ENCODE measurements at places on chromosomes 6 and 20.

DNA sequence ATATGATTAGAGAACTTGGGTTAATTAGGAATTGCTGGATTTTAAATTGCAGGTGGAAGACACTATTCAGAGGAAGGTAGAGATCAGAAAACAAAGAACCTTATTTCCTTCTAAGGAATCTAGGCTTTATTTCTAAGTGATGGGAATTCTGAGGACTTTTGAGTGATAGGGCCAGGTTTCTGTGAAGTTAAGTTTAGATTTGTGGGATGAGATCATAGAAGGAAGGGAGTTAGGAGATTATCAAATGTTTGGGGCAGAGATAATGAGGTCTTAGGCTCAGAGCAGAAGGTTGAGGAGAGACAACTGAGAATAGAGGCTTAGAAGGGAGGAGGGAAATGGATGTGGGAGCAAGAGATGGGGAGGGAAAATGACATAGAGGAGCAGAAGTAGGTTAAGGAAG lies 109.7 kb upstream of the MMS22L start:
- DNase-seq: no peak

DNA sequence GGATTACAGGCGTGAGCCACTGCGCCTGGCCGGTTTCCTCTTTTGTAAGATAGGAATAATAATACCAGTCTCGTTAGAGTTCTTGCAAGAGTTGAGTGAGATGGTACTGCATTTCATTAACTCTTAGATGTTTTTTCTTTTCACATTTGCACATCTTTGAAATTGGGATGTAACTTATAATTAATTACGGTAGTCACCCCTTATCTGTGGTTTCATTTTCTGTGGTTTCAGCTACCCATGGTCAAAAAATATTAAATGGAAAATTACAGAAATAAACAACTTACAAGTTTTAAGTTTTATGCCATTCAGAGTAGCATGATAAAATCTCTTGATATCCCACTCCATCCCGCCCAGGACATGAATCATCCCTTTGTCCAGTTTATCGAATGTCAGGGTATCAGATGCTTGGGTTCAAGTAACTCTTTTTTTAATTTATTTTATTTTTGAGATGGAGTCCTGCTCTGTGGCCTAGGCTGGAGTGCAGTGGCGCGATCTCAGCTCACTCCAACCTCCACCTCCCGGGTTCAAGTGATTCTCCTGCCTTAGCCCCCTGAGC lies 15.4 kb downstream of the PTK7 start:
- no peak for DNase-seq

DNA sequence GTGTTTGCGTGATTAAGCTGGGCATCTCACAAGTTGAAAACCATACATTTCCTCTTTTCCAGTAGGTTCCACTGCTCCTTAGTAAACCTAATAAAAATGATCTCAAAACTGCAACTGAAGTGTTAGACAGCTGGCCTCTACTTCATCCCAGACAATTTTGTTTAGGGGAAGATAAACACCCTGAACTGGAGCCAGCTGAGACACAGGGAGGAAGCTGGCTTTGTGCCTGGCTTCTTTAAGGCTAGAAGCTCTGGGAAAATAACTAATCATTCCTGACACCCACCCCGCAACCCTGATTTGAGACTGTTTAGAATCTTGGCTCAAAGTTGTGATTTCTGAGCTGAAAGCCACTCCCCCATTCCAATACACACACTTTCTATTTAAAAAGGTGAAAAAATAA lies 11.6 kb downstream of the PTPRT start:
- DNase-seq: no peak

- no peak for DNase-seq
These were observed 55.8 kb downstream of the SOBP start for GRCh38 chr6:107545763-107546162.

DNA sequence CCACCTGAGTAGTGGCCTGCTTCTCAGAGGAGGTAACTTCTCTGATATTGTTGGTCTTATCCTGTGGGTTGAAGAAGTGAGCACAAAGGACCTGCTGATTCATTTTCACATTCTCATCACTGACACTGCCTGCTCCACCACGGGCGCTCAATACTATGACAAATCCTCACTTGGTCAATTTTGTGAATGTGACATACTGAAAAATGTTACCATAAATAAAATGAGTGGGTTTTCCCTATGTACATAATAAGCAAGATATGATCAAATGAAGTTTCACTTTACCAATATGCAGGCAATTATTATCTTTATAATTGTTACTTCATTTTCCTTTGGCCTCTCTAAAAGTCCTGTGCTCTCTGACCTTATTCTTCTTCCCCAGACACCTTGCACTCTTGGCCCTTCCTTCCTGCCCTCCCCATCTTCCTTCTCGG lies 71.5 kb upstream of the RIPOR2 start:
- DNase-seq: no peak

- DNase-seq: no peak
These were observed 211.1 kb downstream of the ANKRD60 start for GRCh38 chr20:58017231-58017969.

DNA sequence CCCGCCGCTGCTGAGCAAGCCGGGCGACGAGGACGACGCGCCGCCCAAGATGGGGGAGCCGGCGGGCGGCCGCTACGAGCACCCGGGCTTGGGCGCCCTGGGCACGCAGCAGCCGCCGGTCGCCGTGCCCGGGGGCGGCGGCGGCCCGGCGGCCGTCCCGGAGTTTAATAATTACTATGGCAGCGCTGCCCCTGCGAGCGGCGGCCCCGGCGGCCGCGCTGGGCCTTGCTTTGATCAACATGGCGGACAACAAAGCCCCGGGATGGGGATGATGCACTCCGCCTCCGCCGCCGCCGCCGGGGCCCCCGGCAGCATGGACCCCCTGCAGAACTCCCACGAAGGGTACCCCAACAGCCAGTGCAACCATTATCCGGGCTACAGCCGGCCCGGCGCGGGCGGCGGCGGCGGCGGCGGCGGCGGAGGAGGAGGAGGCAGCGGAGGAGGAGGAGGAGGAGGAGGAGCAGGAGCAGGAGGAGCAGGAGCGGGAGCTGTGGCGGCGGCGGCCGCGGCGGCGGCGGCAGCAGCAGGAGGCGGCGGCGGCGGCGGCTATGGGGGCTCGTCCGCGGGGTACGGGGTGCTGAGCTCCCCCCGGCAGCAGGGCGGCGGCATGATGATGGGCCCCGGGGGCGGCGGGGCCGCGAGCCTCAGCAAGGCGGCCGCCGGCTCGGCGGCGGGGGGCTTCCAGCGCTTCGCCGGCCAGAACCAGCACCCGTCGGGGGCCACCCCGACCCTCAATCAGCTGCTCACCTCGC lies 1.5 kb downstream of the ARID1B start:
- no peak for DNase-seq

- no peak for DNase-seq
These were observed 233.7 kb upstream of the SPTLC3 start for GRCh38 chr20:12775041-12775440.

DNA sequence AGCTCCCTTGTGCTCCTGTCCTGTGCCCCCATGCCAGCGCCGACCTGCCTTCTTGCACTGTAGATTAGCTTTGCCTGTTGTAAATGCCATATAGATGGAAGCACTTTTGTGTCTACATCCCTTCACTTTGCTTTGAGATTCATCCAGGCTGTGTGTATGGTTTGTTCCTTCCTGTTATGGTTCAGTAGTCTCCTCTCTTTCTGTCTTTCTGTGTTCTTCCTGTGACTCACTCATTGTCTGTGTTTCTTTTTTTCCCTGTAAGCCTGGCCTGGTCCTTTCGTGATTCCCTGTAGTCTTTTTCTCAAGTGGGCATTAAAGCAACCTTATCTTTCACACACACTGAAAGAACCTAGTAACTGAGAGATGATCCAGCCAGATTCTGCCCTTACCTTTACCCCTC lies 66.6 kb downstream of the JARID2 start:
- DNase-seq: no peak

- DNase-seq: no peak
These were observed 281.7 kb downstream of the CDC5L start for GRCh38 chr6:44668976-44669934.

DNA sequence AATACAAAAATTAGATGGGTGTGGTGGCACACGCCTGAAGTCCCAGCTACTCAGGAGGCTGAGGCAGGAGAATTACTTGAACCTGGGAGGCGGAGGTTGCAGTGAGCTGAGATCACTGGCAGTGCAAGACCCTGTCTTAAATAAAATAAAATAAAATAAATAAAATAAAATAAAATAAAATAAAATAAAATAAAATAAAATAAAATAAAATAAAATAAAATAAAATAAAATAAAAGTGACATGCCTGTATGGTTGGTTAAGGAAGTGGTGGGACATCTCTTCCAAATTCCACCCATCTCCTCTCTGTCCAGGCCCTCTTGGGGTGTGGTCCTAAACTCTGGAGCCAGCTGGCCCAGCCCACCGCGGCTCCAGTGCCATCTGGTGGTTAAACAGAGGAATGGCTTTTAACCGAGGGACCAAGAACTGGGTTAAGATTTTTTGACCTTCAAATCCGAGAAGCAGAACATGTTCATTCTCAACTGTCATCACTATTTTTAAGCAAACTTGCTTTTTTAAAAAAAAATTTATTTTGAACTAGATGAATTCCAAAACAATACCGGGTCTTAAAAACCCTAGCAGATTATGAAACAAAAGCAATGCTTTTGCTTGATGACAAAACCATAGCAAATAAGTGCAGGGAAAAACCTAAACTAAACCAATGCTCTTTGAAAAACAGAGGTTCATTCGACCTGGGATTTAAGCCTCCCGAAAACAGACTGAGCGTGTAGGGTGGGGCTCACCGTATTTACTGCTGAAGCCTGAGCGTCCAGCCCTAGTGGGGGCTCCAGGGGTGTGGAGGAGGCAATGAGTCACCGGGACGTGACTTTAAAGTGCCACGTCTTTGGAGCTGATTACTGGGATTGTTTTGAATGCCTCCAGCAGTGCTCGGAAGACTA lies 68.8 kb downstream of the CDC5L start:
- DNase-seq: no peak

- DNase-seq: no peak
These were observed 57.1 kb upstream of the GJE1 start for GRCh38 chr6:142075516-142076101.

DNA sequence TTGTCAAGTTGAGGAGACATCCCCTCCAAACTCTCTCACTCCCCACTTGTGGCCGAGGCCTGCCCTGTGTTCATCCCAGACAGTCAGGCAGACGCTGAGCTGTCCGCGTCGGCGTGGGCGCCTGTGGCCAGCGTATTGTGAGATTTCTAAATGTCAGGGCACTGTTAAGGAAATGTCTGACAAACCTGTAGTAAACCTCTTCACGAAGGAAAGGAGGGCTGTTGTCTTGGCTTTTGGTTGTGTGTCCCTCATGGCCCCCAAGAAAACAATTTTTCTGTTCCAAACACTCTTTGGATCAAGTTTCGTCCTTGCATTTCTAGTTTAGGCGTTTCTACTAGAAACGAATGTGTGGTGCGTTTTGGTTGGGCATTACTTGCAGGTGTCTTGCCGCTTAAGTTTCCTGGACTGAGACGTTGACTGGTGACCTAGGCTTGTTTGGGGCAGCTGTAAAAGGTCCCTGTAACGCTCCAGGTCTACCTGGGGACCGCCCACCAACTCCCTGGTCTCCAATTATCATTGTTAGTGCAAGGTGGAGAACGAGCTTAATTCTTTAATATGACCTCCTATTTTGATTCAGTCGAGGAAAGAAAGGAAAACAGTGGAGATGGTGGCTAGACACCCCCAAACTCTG lies 8.7 kb upstream of the POU3F2 start:
- no peak for DNase-seq

DNA sequence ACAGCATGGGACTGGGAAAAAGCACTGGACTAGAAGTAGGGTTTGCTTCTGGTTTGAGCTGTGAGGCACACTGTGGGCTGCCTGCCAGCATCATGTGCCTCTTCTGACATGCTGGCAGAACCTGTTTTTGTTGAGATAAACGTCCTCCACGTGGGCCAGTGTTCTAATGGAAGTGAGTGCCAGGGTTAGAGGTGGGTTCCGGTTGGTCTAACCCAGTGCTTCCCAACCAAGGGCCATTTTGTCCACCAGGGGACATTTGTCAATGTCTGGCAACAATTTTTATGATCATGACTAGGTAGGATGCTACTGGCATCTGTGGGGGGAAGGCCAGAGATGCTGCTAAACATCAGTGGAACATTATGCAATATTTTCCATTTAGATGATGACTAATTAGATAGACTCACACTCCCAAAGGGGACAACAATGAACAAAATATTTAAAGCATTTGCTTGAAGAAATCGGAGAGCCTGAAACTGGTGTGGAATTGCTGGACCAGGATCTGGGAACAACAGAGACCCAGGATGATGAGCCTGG lies 7.8 kb upstream of the APMAP start:
- DNase-seq: peak; percentile 80

DNA sequence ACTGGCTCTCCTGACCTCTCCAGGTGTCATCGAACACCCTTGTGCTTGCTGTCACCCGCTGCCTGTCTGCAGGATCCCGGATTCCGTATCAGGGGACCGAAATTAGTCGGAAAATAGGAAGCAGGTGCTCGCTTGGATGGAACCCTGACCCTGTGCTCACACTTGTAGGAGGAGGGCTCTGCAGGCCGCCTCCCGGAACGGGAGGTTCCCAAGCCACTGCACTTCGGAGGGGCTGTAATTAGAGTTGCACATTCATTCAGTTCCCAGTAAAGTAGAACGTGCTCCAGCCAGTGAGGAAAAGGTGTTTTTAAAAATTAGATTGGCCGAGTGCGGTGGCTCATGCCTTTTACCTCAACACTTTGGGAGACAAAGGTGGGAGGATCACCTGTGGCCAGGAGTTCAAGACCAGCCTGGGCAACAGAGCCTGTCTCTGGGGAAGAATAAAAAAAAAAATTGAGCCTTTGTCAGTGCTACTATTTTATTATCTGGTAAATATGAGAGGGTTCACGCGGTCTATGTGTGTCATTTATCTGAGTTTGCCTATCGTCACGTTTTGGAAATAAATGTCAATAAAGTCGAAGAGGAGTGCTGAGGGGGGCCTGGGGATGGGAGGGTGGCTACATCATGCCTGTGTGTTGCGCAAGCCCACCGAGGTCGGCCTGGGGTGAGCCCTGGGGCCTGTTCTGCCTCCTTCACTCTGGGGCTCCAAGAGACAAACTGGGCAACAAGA lies 1.5 kb upstream of the GMEB2 start:
- peak; percentile 84 for DNase-seq

GRCh38 chr6:133854364-133855275 lies 34.3 kb upstream of the TCF21 start:
- DNase-seq: no peak

DNA sequence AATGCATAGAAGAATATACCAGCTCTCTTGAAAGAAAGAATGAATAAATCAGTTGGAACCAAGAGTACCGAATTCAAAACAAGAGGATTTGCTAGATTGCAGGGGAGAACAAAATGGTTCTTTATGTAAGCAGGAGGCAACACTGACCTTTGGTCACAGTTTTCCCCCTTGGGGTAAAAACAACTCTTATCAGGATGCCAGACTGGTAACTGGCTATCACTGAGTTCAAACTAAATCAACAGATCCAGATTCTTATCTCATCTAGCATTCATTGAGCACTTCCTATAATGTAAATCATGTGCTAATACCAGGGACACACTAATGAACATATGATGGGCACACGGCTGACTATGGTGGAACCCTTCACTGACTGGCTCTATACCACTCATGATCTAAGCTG lies 4.8 kb upstream of the IL17F start:
- no peak for DNase-seq

DNA sequence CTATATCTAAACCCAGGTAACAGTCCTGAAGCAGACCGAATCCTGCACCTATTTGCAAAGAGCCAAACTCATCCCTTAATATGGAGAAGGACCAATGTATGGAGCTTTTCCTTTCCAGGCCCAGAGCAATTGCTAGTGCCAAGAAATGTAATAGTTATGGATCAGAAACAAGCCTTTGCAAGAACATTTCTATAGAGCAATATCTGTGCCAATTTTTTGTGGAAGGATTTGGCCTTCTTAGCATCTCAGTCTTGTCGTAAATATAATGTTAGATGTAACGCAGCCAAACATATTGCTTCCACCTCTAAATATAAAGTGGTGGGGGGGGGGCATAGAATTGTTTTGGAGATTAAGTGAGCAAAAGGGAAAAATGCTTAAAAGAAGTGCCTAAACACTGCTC lies 2.7 kb downstream of the KIAA0408 start:
- DNase-seq: no peak
